PC-9 (cell line): ENCODE measurements at places on chromosomes 3 and 15. TPM values are rescaled to one million over a fixed set of nuclear protein-coding genes. Genes with fewer than 3 reads are reported as not detected.
A peak's percentile ranks its signal among the peaks of the same experiment; 100 is the strongest.

CLRN1 gene
- total RNA-seq: not detected in 2 replicates

MLF1 gene
- 52.3 and 55.5 TPM in 2 replicates for total RNA-seq

ST8SIA2 gene
- total RNA-seq: not detected in 2 replicates

CIB2 gene
- 5.6 and 5.8 TPM in 2 replicates for total RNA-seq

ACVR2B gene
- total RNA-seq: 11.0 and 12.4 TPM in 2 replicates

GMPPB gene
- 20.4 and 24.2 TPM in 2 replicates for total RNA-seq

CD96 gene
- total RNA-seq: 0.11 and 0.20 TPM in 2 replicates

IL12A gene
- total RNA-seq: 0.28 and 0.40 TPM in 2 replicates

KLHL6 gene
- 0.04 TPM in 1 of 2 replicates, not detected in the other for total RNA-seq

ZKSCAN7 gene
- 0.83 TPM in 2 replicates for total RNA-seq

CFAP100 gene
- not detected in 2 replicates for total RNA-seq

RAB6B gene
- total RNA-seq: 0.40 and 0.52 TPM in 2 replicates

KCNMB3 gene
- total RNA-seq: 7.4 and 8.9 TPM in 2 replicates

IGSF11 gene
- total RNA-seq: not detected in 2 replicates

DNA sequence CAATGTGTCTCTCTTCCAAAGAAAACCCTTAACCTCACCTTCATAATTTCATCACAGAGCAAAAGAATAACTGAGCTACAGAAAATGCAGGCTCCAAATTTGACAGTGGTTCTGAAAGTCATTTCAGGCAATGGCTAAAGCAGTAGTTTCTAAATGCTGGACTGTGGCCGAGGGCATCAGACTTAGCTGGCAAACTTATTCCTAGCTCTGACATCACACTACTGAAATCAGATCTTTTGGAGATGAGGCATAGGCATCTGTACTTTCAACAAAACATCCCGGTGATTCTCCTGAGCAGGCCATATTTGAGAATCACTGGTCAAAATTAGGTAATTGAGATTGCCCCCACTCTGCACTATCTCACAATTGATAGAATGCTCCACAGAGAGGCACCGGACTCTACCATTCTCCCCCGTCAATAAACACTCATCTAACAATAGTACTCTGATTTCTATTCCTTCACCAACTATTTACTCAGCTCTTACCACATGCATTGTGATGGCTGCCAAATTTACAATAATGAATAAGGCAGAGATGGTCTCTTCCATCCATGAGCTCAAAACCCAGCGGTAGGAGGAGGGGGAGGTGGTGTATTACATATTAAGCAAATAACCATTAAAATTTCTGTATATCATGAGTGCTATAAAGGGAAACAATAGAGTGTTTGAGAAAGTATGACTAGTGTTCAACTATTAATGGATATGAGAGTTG, 57.3 kb upstream of the SPRED1 start:
- DNase-seq: no peak

DNA sequence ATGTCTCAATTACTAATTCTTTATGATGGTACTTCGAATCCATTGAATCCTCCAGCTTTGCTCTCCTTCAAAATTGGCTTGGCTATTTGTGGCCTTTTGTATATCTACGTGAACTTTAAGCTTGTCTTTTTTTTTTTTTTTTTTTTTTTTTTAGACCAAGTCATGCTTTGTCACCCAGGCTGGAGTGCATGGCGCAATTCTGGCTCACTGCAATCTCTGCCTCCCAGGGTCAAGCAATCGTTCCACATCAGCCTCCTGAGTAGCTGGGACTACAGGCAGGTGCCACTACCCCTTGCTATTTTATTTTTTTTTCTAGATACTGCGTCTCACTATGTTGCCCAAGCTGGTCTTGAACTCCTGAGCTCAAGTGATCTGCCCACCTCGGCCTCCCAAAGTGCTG, 7.7 kb upstream of the DIPK2A start:
- no peak for DNase-seq

DNA sequence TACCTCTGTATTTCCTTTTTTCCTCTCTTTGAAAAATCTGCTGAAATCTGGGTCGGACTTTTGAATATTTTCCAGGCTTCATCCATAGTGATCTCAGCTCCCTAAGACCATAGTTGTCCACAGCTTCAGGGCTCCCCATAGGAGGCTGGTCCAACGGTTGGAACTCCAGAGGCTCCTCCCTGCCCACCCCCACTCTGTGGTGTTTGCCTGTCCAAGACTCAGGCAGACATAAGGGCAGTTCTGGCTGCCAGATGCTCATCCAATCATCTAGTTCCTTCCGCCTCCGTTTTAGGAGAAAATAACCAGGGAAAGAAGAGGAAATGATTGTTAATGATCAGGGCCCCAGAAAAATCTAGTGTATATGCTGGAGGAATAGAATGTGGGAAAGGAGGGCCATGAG, 27.9 kb upstream of the PRTG start:
- no peak for DNase-seq

- DNase-seq: no peak
Measured at GRCh38 chr15:33547876-33548275, 237.1 kb downstream of the RYR3 start.

DNA sequence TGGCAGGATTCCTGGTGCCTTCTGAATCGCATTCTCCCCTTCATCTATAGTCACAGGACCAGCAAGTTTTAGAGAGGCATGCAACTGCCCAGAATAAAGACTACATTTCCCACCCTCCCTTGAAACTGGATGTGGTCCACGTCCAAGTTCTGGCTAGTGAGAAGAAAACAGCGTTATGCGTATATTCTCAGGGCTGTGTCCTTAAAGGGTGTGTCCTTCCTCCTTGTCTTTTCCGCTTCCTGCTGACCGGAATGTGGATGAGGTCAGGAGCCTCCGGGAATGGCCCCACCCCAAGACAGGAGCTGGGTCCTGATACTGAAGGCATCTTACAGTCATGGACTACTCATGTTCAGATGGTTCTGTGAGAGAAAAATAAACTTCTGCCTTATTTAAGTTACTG, 20.2 kb downstream of the CHST2 start:
- no peak for DNase-seq

- DNase-seq: no peak
Measured at GRCh38 chr15:38316311-38316710, 63.7 kb downstream of the SPRED1 start.

DNA sequence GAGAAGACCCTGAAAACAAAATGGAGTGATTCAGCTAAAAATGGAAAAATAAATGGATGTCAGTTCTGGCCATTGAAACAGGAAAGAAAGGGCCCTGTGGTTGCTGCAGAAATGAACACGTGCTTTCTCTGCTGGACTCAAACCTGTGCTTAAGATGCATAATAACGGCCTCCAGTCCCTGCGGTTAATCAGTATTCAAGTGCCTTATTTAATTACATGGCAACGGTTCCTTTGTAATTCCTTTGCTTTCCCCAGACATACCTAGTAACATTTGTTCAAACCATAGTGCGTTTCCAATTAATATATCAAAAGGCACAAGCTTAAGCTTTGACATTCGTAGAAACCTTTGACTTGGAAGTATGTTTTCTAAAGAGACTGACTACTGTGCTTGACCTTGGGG, 428.3 kb downstream of the GABRG3 start:
- DNase-seq: no peak

GRCh38 chr15:89187986-89188514, 33.3 kb downstream of the RLBP1 start:
- no peak for DNase-seq

DNA sequence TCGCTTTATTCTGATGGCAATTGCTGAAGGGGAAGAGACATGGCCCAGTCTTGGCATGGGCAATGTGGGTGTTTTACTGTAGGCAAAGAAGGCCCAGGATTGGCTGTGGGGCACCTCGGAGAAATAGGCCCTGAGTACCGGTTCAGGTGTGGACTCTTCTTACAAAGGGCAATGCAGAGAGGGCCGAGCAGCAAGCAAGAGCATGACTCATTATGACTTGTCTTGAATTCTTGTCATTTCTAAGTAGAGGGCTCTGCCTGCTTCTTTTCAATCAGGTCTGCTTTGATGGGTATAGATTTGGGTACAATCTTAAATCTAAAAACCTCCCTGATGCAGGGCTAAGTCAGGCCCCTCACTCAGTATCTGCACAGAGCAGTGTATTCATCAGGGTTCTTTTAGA, 14.8 kb upstream of the BUB1B start:
- DNase-seq: peak; percentile 47

DNA sequence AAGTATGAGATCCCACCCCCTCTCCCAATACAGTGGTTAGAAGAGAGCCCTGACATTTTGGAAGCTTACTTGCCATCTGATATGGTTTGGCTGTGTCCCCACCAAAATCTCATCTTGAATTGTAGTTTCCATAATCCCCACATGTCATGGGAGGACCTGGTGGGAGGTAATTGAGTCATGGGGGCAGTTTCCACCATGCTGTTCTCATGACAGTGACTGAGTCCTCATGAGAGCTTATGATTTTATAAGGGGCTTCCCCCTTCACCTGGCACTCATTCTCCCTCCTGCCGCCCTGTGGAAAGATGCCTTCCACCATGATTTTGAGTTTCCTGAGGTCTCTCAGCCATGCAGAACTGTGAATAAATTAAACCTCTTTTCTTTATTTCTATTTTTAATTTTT, 28.8 kb upstream of the HES1 start:
- DNase-seq: no peak

DNA sequence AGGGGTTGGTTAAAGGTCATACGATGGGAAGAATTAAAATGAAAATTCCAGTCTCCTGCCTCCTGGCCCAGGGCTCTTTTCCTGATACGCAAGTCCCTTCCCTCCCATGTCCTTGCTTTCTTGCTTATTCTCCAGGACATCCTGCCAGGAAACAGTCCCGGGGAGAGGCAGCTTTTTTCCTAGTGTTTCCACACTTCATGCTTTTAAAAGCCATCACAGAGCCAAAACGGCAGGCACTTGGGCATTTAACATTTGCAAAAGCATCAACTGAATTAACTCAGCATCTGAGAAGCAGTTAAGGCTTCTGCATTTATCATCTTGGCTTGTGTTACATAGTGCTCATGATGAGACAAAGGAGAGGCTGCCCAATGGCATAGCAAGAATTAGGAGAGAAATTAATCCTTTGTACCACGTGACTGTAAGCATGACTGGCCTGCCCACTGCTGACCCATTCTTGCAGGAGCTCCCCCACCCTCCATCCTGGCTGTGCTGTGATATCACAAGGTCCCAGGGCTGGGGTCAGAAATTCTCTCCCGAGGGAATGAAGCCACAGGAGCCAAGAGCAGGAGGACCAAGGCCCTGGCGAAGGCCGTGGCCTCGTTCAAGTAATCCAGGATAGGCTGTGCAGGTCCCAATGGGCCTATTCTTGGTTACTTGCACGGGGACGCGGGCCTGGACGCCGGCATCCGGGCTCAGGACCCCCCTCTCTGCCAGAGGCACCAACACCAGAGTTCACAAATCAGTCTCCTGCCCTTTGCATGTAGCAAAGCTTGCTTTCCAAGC, 21.6 kb upstream of the VILL start:
- no peak for DNase-seq

DNA sequence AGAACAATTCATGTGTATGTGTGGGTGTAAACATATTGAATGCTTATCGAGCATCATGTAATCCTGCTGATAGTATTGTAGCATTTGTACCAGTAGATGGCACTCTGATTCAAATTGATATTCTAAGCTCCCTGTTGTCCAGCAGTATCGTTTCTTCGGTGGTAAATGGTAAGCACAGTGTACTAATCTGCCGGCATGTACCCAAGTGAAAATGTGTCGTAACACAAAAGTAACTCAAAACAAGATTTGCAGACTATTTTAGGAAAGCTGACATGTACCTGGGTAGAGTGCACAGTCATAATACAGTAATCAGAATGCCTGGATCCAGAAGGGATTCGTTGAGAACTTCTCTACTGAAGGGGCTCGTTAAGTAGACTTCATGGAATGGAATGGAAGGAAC, 31.7 kb upstream of the MNS1 start:
- DNase-seq: no peak

GRCh38 chr3:22308871-22309270, 557.9 kb upstream of the ZNF385D start:
- no peak for DNase-seq

DNA sequence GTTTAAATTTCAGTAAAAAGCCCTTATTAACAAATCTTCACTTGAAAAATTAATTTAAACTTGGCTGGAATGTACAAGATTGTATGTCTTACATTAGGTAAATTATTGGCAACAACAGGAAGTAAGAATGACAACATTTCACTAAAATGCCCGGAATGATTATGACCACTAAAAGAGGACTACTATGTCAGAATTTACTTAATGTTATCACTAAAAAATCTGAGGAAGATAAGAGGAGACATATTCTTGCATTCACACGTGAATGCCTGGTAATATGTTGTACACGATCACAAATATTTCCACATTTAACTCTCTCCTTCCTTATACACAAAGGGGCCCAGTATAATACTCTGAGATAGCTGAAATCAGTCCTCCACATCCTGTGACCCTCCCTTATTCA, 29.7 kb downstream of the VGLL3 start:
- no peak for DNase-seq

DNA sequence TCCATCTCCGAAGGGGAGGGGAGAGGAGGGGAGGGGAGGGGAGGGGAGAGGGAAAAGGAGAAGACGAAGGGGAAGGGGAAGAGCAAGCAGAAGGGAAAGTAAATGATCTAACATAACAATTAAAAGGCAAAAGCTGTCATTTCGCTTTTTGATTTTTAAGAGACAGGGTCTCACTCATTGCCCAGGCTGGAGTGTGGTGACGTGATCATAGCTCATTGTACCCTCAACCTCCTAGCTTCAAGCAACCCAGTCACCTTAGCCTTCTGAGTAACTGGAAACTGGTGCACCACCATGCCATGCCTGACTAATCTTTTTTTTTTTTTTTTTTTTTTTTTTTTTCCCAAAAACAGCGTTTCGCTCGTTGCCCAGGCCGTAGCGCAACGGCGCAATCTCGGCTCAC, 22.6 kb downstream of the ADAM10 start:
- DNase-seq: no peak

DNA sequence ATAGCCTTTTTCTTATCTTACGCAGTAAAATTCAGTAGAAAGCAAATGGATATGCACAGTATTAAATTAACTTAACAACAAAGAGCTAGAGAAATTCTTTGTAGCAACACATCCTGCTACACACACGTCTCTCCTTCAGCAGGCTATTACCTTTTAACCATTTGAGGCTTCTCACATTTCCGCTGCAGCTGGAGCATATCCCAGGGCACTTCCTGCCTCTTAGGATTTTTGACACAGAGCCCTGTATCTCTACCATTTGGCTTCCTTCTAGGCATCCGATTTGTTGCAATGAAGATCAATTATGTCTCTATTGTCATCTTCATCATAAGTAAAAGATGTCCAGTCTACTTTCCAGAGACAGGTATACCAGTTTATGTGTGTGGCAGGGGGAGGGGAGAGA, 292.4 kb upstream of the CBLB start:
- no peak for DNase-seq
